A549 (cell line): ENCODE measurements at places on chromosomes 1 and 21. TPM values are rescaled to one million over a fixed set of nuclear protein-coding genes. Genes with fewer than 3 reads are reported as not detected.

DNA sequence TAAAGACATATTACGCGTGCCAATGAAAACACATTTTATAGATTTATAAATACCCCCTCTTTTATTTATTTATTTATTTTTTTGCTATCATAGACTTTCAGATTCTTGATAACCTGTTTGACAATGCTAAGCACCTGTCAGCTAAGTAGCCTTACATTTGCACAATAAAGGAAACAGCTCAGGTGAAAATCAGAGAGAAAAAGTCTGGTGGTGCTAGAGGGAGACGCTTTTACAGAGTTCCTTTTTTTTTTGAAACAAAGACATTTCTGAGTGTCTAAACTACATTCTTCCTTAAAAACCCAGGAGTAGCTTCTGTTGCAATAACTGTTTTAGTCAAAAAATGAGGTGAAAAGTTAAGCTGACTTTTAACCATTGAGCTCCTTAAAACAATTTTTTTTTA lies 1611.6 kb downstream of the NCAM2 start:
- no peak for DNase-seq

- no peak for DNase-seq
Measured at GRCh38 chr21:42423197-42423675, 19.5 kb downstream of the UBASH3A start.

GRCh38 chr1:2449636-2450454 lies 26.2 kb upstream of the PLCH2 start:
- DNase-seq: no peak

DNA sequence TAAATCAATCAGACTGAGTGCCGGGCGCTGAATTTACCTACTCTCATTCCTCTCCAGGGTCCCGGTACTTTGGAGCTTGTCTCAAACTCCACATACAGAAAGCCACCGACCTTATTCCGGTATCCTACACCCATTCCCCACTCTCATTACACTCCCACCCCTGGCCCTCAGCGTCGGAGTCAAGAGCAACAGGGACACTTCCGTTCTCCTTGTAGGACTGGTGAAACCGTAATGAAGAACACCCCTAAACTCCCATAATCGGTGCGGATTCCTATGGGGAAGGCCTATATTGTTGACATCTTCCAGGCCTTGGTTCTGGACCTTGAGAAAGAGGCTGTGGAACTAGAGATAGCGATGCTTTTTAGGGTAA lies 798 bp downstream of the ZBED6 start:
- DNase-seq: peak; percentile 48

GRCh38 chr1:222938986-222939385 lies 124.1 kb downstream of the DISP1 start:
- no peak for DNase-seq

DNA sequence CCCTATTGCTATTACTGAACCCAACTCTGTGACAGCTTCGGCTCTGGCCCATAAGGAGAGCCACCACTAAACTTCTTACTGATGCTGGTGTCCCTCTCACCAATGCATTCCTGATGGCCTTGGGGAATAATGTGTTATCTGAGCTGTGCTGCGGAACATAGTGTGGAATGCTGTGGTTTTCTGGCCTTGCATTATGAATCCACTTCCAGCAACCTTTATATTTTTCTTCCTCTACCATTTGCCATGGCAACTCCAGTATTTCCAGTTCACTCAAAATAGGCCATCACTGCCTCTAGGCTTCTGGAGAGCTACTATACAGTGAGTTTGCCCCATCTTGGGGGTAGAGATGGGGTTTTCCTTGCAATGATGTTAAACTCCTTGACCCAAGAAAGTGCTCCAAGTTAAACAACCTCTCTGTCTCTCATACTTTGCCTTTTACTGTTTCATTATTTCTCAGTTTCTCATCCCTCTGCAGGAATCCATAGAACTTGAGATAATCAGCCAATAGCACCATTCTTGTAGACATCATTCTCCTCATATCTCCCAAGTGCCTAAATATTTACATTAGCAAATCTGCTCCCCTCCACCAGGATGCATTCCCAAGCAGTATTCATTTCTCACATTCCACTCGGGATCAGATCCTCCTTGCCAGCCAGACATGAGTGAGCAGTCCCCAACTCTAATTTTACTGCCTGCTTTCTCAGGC lies 11.1 kb upstream of the RAVER2 start:
- no peak for DNase-seq

DNA sequence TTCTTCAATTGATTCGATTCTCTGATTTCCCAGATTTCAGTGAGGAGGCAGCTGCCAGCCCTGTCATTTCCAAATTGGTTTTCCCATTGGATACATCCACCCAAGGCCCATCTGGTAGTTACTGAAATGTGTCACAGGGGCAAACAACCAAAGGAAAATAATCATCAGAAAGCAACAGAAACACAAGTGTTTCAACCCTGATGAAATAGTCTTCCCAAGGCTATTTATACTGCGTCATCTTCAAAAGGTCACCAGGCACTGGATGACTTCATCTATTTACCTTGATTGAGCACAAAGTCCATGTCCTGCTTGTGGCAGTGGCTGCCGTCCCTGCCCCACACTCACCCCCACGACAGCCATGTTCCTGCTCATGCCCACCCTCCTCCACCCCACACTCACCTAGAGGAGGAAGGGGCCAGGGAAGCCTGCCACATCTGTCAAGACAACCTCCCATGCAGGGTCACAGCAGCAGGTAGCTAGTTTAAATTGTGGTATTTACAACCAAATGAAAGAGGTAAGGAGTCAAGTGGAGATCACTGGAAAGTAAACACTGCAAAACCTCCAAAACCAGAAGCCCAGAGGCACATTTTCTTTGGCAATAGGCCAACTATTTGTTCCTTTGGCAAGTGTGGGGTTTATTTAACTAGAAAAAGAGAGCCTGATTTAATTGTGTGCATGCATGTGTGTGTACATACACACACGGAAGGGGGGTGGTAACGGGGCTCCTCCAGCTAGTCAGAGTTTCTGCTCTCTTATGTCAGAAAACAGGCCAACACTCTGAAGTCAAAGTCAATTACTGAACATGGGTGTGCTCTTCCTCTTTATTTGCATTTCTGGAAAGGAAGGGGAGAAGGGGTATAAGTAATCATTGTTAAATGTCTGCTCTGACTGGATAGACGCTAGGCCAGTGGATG lies 49.5 kb upstream of the RAB4A start:
- peak; percentile 95 for DNase-seq

GRCh38 chr1:65309304-65310077 lies at the start of gene DNAJC6:
Gene DNAJC6 (plus strand): TSS chr1:65309543. CDS start chr1:65309746, 203 bp downstream.
- peak; percentile 35 for DNase-seq

GRCh38 chr1:71228742-71229365 lies 148.0 kb upstream of the ZRANB2 start:
- DNase-seq: no peak

GRCh38 chr1:183515002-183515689 lies 42.8 kb downstream of the SMG7 start:
- peak; percentile 45 for DNase-seq

DNA sequence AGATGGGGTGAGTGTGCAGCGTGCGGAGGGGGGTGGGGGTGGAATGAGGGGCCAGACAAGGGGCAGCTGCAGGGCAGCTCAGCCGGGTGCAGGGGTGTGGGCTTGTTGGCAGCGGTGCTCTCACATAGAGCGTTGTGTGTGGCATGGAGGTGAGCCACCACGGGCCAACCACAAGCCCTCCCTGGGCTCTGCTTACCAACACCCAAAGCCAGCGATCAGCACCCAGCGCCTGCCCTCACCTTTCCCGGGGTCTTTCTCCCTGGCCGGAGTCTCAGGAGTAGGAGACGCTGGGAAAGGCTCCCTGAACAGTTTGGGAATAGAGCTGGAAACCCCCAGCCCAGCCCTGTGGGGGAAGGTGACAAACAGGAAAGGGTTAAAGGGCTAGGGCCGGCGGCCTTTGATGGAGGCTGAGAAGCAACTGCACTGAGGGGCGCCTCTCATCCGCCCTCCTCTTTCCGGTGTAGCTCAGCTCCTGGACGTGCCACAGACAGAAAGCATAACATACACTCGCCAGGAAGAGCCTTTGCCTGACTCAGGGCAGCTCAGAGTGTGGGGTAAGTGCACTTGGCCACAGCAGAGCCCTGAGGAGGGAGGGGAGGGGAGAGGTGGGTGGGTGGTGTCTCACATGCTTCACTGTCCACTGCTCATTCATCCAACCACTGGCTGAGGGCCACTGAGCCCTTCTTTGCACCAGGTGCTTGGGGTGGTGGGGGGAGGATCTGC lies 577 bp downstream of the IKBKE start:
- peak; percentile 58 for DNase-seq

DNA sequence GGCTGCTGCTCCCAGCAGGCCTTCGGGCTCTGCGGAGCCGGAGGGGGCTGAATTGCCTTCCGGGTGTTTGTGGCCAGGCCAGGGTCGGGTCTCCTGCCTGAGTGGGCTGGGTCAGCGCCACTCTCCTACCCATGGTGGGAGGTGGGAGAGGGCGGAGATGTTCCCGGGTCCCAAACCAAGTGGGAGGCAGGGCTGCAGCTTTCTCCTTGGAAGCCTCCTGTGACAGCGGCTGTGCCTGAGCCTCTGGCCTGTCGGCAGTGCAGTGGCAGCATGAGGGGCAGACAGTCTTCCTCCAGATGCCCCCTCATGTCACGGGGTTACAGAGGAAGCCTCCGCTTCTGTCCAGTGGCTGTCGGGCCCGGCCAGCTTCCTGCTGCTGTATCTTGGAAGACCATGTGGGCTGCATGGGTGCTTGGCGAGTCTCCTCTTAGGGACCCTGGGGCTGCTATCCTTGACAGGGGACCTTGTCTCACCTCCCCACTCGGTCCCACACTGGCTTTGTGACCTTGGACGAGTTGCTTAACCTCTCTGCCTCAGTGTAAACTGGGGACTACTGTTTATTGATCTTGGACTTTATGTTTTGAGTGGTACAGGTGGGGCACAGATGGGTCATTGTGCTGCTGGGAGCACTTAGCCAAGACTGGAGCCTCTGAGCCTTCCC lies 4.3 kb downstream of the SKI start:
- DNase-seq: no peak

- DNase-seq: no peak
Measured at GRCh38 chr21:32958288-32959002, 67.3 kb upstream of the OLIG2 start.

- no peak for DNase-seq
Measured at GRCh38 chr1:81666586-81666985, 134.1 kb upstream of the ADGRL2 start.

- DNase-seq: no peak
Measured at GRCh38 chr1:178944729-178945128, 73.9 kb upstream of the ANGPTL1 start.

GRCh38 chr1:231603598-231604275 lies 22.9 kb upstream of the DISC1 start:
- peak; percentile 57 for DNase-seq

DNA sequence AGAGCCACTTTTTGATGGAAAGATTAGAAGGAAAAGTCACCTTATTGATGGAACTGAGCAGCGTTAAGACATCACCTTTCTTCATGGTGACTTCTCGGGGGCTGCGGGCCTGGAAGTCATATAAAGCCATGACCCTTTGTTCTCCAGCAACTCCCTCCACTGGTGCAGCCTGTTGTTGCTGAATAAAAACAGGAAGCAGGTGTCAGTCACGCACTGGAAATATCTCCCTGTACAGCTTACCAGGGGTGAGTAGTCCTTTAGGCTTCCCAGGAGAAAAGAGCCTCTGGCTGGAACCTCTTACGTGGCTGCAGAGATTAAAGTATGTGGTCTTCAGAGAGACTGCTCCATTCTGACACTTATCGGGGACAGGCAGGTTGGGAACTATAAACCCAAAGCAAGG lies 31.9 kb downstream of the SPTA1 start:
- DNase-seq: no peak

GRCh38 chr1:210456731-210457255 lies 128.1 kb downstream of the HHAT start:
- no peak for DNase-seq

Gene TMEM200B
- 0.18 to 0.37 TPM (median 0.29 TPM) in 3 replicates for polyA plus RNA-seq

Gene UBE2U
- not detected in 3 replicates for polyA plus RNA-seq

Gene FCER1G
- polyA plus RNA-seq: 0.25 TPM in 1 of 3 replicates, not detected in the others

Gene MARCKSL1
- 44.6 to 62.6 TPM (median 57.7 TPM) in 3 replicates for polyA plus RNA-seq

Gene MFSD2A
- polyA plus RNA-seq: 2.8 to 3.0 TPM (median 2.9 TPM) in 3 replicates

Gene TMEM59
- 97.2 to 120 TPM (median 114 TPM) in 3 replicates for polyA plus RNA-seq
